Adipose tissue (tissue), 3 donors: ENCODE measurements at places on chromosomes 16 and 17. TPM values are rescaled to one million over a fixed set of nuclear protein-coding genes. Genes with fewer than 3 reads are reported as not detected.

DRC7 gene
- 0.24 TPM for polyA plus RNA-seq

ZNF423 gene
- 8.7 TPM for polyA plus RNA-seq

SMIM36 gene
- polyA plus RNA-seq: not detected

GRAP gene
- 1.5 TPM for polyA plus RNA-seq

CTRL gene
- polyA plus RNA-seq: 627 TPM

MPO gene
- 0.15 TPM for polyA plus RNA-seq

RHBDF1 gene
- 35.7 TPM for polyA plus RNA-seq

NOD2 gene
- 0.43 TPM for polyA plus RNA-seq

CDR2L gene
- 10.6 TPM for polyA plus RNA-seq

CCL7 gene
- 0.16 TPM for polyA plus RNA-seq

MYH1 gene
- polyA plus RNA-seq: not detected

SNAI3 gene
- 0.71 TPM for polyA plus RNA-seq

COQ9 gene
- 37.2 TPM for polyA plus RNA-seq

ITGAX gene
- 0.91 TPM for polyA plus RNA-seq

UMOD gene
- polyA plus RNA-seq: not detected

TBKBP1 gene
- 5.9 TPM for polyA plus RNA-seq

PLXDC1 gene
- 4.7 TPM for polyA plus RNA-seq

KRTAP3-2 gene
- not detected for polyA plus RNA-seq

CNTNAP1 gene
- polyA plus RNA-seq: 8.3 TPM

FBXO39 gene
- 0.14 TPM for polyA plus RNA-seq

EVPLL gene
- polyA plus RNA-seq: 1.6 TPM

ZACN gene
- 1.8 TPM for polyA plus RNA-seq

KCNJ12 gene
- polyA plus RNA-seq: 0.12 TPM

CORO1A gene
- 14.9 TPM for polyA plus RNA-seq

FOXJ1 gene
- 0.13 TPM for polyA plus RNA-seq

DYNLL2 gene
- polyA plus RNA-seq: 39.3 TPM

RPS15A gene
- polyA plus RNA-seq: 2,575 TPM

HCFC1R1 gene
- polyA plus RNA-seq: 28.0 TPM

OSGIN1 gene
- 6.5 TPM for polyA plus RNA-seq
